Activated CD8-positive, alpha-beta T cell treated with anti-CD3 and anti-CD28 coated beads for 36 hours (primary cell): ENCODE measurements at places on chromosomes 5 and 9. TPM values are rescaled to one million over a fixed set of nuclear protein-coding genes. Genes with fewer than 3 reads are reported as not detected.

DNA sequence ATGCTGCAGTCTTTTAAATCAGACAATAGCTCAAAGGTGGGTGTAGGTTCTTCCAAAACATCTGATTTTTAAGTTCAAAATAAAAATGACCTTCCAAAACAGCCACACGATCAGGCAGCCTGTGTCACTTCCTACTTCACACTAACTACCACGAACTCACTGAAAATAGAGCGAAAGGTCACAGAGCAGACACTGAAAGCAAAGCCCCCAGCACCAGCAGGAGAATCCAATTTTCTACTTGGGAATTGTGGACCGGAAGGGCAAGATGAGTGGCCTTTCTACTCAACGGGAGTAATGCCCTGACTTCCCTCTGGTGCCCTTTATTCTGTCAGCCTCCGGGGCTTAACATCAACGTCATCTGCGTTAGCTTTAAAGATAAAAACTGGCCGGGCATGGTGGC is 107.8 kb upstream of the FAM120A start:
- DNase-seq = no peak

DNA sequence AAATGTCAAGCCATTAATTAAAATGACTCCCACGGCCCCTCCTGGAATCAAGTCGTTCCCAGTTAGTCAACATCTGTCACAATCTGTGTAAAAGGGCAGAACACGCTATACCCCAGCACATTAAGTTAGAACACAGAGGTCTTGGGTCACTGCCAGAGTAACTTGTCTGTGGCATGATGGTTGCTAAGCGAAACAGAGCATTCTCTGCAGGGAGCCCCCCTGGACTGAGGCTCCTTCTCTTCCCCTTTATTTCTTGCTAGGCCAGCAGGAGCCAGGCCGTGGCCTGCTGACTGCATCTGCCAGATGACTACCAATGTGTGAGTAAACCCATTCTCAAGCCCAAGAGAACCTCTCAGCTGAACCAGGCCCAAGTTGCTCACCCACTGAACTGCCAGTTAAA is 51.9 kb upstream of the ZBED3 start:
- no peak for DNase-seq

- DNase-seq = no peak
Observed at GRCh38 chr9:93649610-93650261, 73.4 kb downstream of the PHF2 start.

GRCh38 chr5:88683506-88684135 is 199.4 kb downstream of the MEF2C start:
- DNase-seq = peak; percentile 34

CCDC192 gene
- total RNA-seq = not detected

SLC22A4 gene
- total RNA-seq = 0.74 TPM

GCNT1 gene
- total RNA-seq = 4.9 TPM
